ENCODE measurements at places on chromosomes 6 and 20.

- no peak for DNase-seq
These were observed 190.7 kb downstream of the PLCB1 start for GRCh38 chr20:8322662-8323217.

- DNase-seq = no peak
These were observed 476.9 kb downstream of the KHDRBS2 start for GRCh38 chr6:61809004-61809595.

DNA sequence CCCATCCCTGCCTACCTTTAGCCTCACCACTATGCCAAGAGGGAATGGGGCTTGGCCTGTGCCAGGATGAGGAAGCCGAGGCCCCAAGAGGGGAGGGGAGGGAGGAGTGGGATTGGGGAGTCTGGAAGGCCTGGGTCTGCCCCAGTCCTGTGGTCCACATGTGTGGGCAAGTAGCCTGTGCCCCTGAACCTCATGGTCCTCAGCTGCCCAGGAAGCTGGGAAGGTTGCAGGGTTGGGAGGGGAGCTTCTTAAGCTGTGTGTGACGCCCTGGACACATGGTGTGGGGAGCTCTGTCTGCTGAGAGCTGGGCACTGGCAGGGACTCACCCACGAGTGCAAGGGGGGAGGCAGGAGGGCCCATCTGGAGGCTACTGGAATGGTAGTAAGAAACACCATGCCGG lies 31.7 kb downstream of the DLGAP4 start:
- DNase-seq = no peak

DNA sequence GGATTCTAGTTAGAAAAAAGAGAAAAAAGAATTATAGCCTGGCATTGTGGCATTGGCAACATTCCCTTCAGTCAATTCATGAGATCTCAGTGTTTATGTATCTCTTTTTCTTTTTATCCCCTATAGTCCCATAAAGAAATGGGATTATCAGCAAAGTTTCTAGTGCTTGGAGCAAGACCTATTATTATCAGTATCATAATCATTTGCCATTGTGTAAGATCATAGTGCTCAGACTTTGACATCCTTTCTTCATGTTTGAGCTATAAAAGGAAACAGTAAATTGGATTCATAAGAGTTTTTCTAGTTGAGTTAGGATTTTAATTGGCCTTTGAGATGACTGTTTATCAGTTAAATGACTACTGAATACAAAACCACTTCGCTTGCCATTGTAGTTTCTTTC lies 295.6 kb downstream of the GRIK2 start:
- no peak for DNase-seq

DNA sequence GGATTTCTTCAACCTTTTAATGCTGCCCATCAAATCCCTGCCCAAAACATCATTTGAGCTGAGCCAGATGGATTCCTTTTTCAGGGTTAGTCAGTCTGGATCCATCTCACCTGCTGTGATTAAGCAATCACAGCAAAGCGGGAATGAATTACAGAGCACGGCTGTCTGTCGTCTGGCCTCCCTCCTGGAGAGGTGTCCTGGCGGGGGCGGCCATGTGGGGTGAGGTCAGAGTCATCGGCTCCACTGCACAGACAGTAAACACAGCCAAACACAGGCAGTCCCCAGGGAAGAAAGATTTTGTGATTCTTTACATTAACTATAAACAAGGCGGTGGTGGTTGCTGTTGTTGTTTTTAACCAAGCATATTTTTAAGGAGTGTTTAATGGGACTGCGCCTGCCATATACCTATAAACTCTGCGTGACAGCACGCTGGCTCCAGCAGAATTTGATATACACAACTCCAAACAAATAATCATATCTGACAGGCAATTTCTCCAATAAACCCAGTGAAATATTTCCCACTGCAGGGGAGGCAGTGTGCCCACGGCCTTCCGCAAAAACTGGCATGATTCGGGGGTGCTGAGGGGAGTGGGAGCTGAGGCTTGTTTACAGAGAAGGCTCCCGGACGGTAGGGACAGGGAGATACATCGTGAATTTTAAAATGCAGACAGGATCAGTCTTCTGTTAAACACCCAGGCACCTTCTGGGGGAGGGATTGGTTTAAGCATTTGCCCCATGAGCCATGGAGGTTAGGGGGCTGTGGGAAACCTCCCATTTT lies 232.0 kb upstream of the PMEPA1 start:
- DNase-seq = no peak

GRCh38 chr20:32681175-32682084 lies 7.7 kb upstream of the C20orf203 start:
- DNase-seq = no peak

DNA sequence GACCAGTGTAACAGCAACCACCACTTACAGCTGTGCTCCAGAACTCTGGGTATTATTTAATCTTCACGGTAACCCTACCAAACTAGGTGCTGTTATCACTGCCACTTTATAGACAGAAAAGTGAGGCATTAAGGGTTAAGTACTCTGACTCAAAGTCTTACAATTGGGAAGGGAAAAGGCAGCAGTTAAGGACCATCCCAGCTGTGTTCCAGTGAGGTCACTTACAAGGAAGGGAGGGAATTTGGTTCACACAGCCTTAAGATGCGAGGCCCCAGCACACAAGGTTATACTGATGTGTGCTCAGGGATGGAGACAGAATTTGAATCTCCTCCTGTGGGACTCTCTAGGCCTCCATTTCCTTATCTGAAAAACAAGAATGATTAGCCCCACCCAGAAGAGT lies 46.7 kb downstream of the TRERF1 start:
- DNase-seq = no peak

GRCh38 chr6:129801909-129802308 lies 59.2 kb downstream of the TMEM244 start:
- no peak for DNase-seq

- no peak for DNase-seq
These were observed 19.6 kb downstream of the NKX2-4 start for GRCh38 chr20:21377701-21378100.

DNA sequence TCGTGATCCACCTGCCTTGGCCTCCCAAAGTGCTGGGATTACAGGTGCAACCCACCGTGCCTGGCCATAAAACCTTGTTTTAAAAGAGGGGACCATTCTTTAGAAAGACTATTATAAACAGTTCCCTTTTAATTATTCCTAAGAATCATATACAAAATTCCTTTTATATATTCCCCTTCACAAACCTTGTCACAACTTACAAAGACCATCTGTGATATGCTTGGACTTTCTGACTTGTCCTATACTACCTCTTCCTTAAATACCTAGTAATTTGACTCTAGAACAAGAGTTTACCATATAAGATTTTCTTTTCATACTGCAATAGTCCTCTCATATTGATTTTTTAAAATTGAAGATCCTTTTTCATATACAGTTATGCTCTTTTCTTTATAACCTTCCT lies 135.8 kb upstream of the PRSS16 start:
- DNase-seq = no peak

GRCh38 chr6:7992002-7992815 lies 72.0 kb downstream of the BLOC1S5 start:
- DNase-seq = no peak

DNA sequence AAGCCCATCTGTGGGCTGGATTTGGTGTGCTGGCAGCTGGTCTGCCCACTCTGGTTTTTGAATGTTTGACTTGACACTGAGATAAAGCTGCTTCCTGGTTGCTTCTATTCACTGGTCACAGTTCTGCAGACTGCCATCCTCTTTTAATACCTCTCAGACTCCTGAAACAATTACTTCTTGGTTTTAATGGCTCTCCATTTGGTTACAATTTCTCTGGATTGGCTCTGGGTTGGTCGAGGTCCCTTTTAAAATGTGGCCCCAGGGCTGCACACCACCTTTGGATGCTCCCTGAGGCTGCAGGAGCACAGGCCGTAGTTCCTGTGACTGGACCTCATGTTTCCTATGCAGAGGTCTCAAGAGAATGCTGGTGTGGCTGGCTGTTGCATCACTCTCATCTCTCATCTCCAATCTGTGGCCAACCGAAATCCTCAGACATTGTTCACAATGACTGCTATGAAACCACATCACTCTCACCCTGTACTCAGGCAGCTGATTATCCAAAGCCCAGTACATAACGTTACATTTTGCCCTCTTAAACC lies 98.5 kb downstream of the INSM1 start:
- no peak for DNase-seq
